ENCODE measurements at places on chromosomes 3 and 15. TPM values are rescaled to one million over a fixed set of nuclear protein-coding genes. Genes with fewer than 3 reads are reported as not detected.

The ARPP19 gene
- 155 TPM for total RNA-seq

The PCSK6 gene
- 8.4 TPM for total RNA-seq

The HTD2 gene
- 8.9 TPM for total RNA-seq

The UROC1 gene
- total RNA-seq, result not detected

The A4GNT gene
- not detected for total RNA-seq

The NR2F2 gene
- total RNA-seq, result 22.9 TPM

The TMOD3 gene
- total RNA-seq, result 34.5 TPM

The PPP1R14D gene
- not detected for total RNA-seq

The EPHB1 gene
- 10.8 TPM for total RNA-seq

The CELSR3 gene
- total RNA-seq, result 5.2 TPM

The PAQR5 gene
- 6.4 TPM for total RNA-seq

The PRKCD gene
- total RNA-seq, result 6.9 TPM

The SLC9C1 gene
- 2.2 TPM for total RNA-seq

The ALG1L2 gene
- total RNA-seq, result not detected

The CATSPER2 gene
- 5.0 TPM for total RNA-seq

The CCR9 gene
- total RNA-seq, result not detected

The CSPG5 gene
- 0.48 TPM for total RNA-seq

The NLGN1 gene
- 4.5 TPM for total RNA-seq

The BFSP2 gene
- total RNA-seq, result 0.96 TPM

The AADAC gene
- total RNA-seq, result not detected

The OSTN gene
- total RNA-seq, result 0.04 TPM

The RTP1 gene
- total RNA-seq, result not detected

The SHISA5 gene
- total RNA-seq, result 248 TPM

The ZPLD1 gene
- total RNA-seq, result 0.41 TPM

The FETUB gene
- total RNA-seq, result not detected

The TXNRD3 gene
- total RNA-seq, result 5.5 TPM

The IL16 gene
- total RNA-seq, result not detected

The GPD1L gene
- 11.5 TPM for total RNA-seq

The AGBL1 gene
- not detected for total RNA-seq

The ESYT3 gene
- total RNA-seq, result 3.5 TPM

The TP63 gene
- 0.13 TPM for total RNA-seq

The ADCY5 gene
- 0.67 TPM for total RNA-seq

The GOLGA8Q gene
- 0.88 TPM for total RNA-seq

The ZWILCH gene
- 11.2 TPM for total RNA-seq

The TRH gene
- not detected for total RNA-seq

The LMAN1L gene
- not detected for total RNA-seq

The STRC gene
- total RNA-seq, result 0.21 TPM

The TGM4 gene
- not detected for total RNA-seq

The SPINK8 gene
- total RNA-seq, result not detected

The ETV5 gene
- total RNA-seq, result 43.1 TPM

The MYRIP gene
- total RNA-seq, result 0.04 TPM

The GOLGA6B gene
- not detected for total RNA-seq

The MUC13 gene
- total RNA-seq, result not detected

The ST6GAL1 gene
- total RNA-seq, result 40.3 TPM

The ST3GAL6 gene
- 2.1 TPM for total RNA-seq

All from kidney epithelial cell (primary cell).